Activated naive CD4-positive, alpha-beta T cell (primary cell): ENCODE measurements at places on chromosomes 3 and 15.

GRCh38 chr3:45214061-45214680 is 11.9 kb downstream of the TMEM158 start:
- no peak for DNase-seq

DNA sequence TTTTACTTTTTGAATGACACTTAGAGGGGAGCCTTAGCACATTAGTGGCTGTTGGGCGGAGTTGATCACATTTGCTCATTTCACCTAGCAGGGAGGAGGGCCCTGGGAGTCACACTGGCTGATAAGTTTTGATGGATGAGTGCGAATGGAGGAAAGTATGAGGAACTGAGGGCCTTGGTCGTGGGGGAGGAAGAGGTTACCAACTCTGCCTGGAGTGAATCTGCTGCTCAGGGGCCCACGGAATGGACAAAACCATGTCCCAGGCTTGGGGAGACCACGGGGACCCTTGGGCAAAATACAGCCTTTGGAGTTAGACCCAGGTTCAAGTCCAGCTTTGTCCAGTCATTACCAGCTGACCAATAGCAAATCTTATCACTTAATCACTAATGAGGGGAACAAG is 5.1 kb upstream of the FLNB start:
- DNase-seq, result no peak

DNA sequence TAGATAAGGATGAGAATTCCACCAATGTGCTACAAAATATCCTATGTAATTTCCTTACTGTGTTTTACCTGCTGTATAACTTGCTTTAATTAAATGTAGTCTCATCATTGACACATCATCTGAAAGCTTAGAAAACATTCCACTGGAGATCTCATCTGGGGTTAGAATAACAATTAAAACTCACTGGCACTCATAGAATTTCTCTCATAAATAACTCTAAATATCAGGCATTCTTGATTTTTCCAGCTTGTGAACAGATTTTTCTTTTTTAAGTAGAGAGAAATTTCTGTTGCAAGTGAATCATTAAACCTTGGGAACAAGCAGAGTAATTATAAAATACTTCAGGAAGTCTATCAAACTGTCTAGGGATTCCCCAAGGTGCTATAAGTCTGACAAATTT is 843.8 kb downstream of the NAALADL2 start:
- no peak for DNase-seq

GRCh38 chr15:93837450-93837849 is 393.9 kb upstream of the MCTP2 start:
- DNase-seq, result no peak

- no peak for DNase-seq
Observed at GRCh38 chr3:10935846-10936631, 56.5 kb upstream of the SLC6A1 start.

- DNase-seq, result no peak
Observed at GRCh38 chr3:190053919-190054672, 66.6 kb downstream of the P3H2 start.

- no peak for DNase-seq
Observed at GRCh38 chr3:56775838-56776555, 25.8 kb downstream of the ARHGEF3 start.

GRCh38 chr15:30041868-30042267 is 40.9 kb upstream of the GOLGA8J start:
- DNase-seq, result no peak

DNA sequence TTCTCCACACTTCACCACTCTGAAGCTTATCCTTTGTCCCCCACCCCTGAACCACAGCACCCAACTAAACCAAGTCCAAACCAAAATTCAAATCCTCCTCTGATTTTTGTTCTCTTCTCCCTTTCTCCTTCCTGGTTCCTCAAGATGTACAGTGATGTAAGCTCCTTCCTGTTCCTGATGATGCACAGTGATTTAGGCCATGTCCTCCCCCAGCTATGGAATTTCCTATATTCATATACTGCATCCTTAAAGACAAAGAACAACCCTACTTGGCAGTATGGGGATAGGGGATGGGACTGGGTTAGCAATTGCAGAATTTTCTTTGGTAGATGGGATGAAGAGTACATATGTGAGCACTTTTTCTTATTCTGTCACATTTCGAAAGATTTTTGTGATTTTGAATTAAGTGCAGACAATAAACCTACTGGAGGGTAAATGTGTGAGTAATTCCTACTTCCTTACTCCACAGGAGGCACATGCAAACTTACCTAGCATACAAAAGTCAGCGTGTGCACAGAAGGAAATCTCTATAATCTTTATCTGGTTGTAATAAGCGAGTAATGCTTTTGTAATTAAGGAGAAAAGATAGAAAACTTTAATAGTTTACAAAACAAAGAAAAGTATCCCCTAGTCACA is 125.0 kb downstream of the ANO10 start:
- DNase-seq, result no peak
